Activated naive CD8-positive, alpha-beta T cell treated with anti-CD3 and anti-CD28 coated beads for 36 hours (primary cell): ENCODE measurements at places on chromosomes 7 and 10. TPM values are rescaled to one million over a fixed set of nuclear protein-coding genes. Genes with fewer than 3 reads are reported as not detected.

GRCh38 chr7:147869456-147869855 lies 721.1 kb upstream of the C7orf33 start:
- DNase-seq, result no peak

DNA sequence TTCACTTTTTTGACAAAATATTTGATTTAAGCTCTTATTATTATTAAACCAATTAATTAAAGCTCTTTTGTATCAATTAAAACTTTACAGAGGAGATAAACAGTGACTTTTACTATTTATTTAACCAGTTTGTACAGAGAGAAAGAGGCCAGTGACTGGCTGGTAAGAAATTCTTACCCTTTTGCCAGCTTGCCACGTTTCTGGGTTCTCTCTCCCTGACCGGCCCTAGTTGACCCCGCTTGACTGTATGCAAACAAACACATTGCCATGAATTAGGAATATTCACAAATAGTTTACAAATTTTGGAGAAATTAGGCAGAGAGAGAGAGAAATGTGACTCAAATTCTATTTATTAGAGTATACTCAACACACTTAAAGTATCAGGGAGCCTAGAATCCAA lies 36.2 kb downstream of the NPVF start:
- no peak for DNase-seq

GRCh38 chr10:118594392-118595063 lies 920 bp downstream of the PRLHR start:
- peak; percentile 50 for DNase-seq

DNA sequence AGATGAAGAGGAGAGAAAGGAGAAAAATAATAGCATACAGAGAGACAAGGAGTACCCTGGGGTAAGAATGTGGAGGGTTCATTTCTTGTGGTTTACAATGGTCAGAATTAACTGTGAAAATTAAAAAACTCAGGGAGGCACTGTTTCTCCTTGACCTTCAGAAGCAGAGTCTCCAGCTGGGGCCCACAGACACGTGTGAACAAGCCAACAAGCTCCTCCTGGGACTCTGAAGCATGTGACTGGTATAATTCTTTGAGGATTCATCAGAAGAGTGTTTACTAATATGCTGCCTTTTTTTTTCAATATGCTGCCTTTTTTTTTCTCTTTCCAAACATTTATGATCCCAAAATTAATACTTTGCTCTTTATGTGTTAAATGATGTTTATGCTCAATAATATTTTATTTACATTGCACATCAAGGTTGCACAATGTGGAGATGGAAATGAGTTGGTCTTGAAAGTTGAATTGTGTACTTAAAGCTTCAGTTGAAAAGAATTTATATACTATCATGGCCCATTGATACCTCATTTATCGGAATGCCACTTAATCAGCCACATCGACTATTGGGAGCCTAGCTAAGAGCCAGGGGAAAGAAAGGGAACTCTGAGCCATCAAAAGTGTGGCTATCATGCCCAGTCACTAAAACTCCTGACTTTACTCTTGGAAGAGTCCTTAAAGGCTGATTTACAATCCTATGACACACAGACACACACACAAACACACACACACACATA lies 134.7 kb upstream of the RHOBTB1 start:
- DNase-seq, result no peak

CYP2C18 gene
- not detected for total RNA-seq
